Stimulated activated CD8-positive, alpha-beta memory T cell treated with anti-CD3 and anti-CD28 coated beads, Interleukin-4, amount 100 ng/mL, for 1 hour (primary cell): ENCODE measurements at places on chromosomes 1 and 21.

GRCh38 chr21:35088319-35088771 lies 39.2 kb upstream of the RUNX1 start:
- no peak for DNase-seq

- no peak for DNase-seq
Observed at GRCh38 chr1:117679299-117679698, 73.5 kb downstream of the TENT5C start.

- no peak for DNase-seq
Observed at GRCh38 chr1:93672069-93672468, 9.6 kb downstream of the BCAR3 start.

GRCh38 chr1:226697151-226697928 lies 41.7 kb downstream of the ITPKB start:
- DNase-seq, result no peak

- DNase-seq, result no peak
Observed at GRCh38 chr1:155608888-155609225, 1.2 kb upstream of the MSTO1 start.

DNA sequence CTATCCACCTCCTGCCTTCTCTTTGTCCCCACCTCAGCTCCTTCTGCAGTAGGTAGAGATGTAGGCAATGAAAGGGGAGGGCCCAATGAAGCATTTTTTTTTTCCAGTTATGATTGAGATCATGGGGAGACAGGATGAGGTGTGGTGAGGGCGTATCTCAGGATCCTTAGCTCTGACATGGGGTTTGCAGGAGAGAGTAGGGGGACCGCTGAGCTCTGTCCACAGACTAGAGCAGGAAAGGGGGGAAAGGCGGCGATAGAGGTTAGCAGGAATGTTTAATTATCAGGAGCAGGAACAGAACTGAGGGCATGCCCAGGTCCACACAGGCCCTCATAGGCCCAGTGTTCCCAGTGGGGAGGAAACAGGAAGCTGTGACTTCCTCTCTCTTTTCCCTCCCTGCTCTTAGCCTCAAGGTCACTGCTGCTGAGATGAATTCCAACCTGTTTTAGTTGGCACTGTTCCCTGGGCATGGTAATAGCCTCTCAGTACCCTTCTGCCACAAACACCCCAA lies 901 bp upstream of the RXFP4 start:
- DNase-seq, result no peak

- no peak for DNase-seq
Observed at GRCh38 chr1:73401666-73402065, 796.3 kb downstream of the LRRIQ3 start.

DNA sequence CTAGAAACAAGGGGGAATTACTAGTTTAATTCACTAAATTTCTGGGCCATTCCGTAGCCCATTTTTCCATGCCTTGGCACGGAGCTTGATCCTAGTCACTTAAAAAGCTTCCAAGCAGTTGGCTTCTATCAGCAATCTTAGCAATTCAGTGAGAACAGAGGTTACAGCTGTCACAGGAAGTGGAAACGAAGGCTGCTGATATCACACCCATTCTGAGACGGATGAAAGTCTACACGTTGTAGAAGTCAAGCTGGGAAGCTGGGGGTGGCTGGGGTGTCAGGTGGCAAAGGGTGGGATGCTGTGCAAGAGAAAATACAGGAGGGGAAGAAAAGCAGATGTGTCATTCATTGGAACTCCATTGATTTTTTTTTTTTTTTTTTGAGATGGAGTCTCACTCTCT lies 11.8 kb upstream of the STMN1 start:
- DNase-seq, result no peak

- DNase-seq, result no peak
Observed at GRCh38 chr1:9805006-9805508, 18.7 kb downstream of the CLSTN1 start.

DNA sequence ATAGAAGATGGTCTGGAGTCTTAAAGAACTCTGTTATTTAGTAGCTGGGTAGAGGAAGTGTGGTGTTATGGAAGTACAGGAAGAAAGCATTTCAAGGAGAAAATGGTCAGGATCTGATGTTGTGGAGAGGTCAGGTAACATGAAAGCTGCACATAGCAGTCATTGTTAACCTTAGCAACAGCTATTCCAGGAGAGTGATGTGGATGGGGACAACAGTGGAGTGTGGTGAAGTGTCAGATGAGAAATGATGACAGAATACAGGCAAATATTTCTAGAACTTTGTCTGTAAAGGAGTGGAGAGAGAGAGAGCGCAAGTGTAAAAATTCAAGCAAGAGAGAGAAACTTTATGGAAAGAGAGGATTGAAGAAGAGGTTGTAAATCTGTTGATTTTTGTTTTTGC lies 15.6 kb downstream of the TLCD4 start:
- DNase-seq, result no peak

- DNase-seq, result no peak
Observed at GRCh38 chr21:31730712-31731055, 1.2 kb downstream of the SCAF4 start.

GRCh38 chr1:116138277-116138792 lies 27.1 kb downstream of the MAB21L3 start:
- DNase-seq, result no peak

GRCh38 chr1:41711581-41711980 lies 207.1 kb downstream of the HIVEP3 start:
- no peak for DNase-seq

GRCh38 chr1:200888349-200888838 lies 6.3 kb upstream of the INAVA start:
- DNase-seq, result peak; percentile 42

DNA sequence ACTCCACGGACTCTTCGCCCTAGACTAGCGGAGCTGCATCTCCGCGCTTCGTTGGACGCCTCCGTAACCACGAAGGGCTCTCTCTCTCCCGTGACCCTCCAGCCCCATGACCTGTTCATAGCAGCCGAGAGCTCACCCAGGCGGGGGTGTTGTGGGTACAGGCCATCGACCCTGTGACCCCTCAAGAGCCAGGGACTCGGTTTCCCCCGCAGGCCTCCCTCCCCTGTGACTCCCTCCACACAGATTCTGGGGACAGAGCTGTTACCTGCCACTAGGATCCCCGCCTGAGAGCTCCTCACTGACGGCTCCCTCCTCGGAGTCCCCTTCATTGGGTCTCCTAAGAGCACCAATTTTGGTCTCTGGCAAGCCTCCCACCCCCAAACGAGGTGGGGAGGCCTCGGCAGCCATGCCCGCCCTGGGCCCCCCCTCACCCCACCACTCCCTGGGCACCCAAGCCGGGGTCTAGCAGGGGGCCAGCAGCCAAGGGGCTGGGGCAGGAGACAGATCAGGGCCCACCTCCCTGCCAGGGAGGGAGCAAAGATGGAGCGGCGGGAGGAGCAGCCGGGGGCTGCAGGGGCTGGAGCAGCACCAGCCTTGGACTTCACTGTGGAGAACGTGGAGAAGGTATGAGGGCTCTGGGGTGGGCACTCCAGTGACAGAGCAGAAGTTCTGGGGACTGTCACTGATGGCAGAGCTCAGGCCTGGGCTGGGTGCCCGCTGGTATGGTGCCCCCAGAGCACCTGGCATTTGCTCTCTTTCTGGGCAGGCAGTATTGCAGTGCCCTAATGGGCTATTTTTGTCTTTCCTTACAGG lies 517 bp downstream of the IPO13 start:
- DNase-seq, result no peak

- DNase-seq, result no peak
Observed at GRCh38 chr1:157095091-157095490, 4.5 kb downstream of the ETV3L start.

- DNase-seq, result no peak
Observed at GRCh38 chr1:21567241-21568005, 58.2 kb downstream of the ALPL start.

- no peak for DNase-seq
Observed at GRCh38 chr1:57461405-57461804, 37.5 kb upstream of the DAB1 start.

GRCh38 chr1:41880950-41881885 lies 37.5 kb downstream of the HIVEP3 start:
- DNase-seq, result no peak

- DNase-seq, result no peak
Observed at GRCh38 chr1:65478379-65479026, 58.0 kb downstream of the LEPR start.

- no peak for DNase-seq
Observed at GRCh38 chr1:7331926-7332535, 439.1 kb upstream of the VAMP3 start.

DNA sequence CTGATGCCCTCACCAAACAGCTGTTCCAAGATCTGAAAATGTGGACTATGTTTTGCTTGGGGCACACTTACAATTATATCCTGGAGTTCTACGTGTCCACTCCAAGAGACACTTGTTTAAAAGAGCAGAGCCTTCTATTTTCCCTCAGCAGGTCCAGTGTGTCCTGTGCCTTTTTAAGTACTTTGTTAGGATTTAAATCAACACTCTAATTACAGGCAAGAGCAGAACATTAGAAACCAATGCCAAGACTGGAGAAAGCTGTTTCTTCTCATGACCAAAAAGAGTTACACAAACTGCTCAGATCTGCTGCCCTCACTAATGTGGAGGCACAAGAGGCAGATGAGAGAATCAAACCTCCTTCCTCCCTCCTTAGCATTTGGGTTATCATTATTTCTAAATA lies 452.9 kb downstream of the LMO4 start:
- no peak for DNase-seq

- no peak for DNase-seq
Observed at GRCh38 chr1:185742403-185742802, 8.2 kb downstream of the HMCN1 start.

DNA sequence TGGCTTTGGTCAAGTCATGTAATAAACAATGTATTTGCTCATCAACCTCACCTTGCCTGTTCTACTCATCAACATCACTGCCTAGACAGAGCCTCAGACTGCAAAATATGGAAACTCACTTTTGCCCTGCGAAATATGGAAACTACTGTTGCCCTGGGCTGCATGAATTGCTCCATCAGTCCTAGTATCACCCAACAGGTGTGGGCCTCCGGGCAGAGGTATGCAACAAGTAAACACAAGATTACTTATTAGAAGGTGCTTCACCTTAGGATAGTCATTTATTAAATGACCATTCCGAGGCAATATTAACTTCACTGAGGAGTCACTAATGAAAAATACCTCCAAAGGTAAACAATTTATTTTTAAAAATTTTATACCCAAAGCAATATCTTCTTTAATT lies 286.7 kb downstream of the BACH1 start:
- no peak for DNase-seq

GRCh38 chr1:17585266-17585987 lies 45.9 kb downstream of the ARHGEF10L start:
- no peak for DNase-seq

DNA sequence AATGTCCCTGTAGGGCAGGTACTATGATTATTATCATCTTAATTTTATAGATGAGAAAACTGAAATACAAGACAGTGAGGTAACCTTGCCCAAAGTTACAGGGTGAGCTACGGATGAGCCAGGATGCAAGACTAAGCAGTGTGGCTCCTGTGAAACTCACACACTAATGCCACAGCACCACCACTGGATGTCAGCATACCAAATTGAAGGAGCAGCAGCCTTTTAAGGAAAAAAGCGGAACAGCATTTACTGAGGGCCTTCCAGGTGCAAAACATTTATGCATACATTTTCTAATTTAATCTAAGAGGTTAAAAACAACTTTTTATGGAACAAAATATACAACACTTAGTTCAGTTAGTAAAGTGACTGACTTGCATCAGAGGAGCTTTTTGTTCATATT lies 41.7 kb downstream of the SEC16B start:
- DNase-seq, result no peak

DNA sequence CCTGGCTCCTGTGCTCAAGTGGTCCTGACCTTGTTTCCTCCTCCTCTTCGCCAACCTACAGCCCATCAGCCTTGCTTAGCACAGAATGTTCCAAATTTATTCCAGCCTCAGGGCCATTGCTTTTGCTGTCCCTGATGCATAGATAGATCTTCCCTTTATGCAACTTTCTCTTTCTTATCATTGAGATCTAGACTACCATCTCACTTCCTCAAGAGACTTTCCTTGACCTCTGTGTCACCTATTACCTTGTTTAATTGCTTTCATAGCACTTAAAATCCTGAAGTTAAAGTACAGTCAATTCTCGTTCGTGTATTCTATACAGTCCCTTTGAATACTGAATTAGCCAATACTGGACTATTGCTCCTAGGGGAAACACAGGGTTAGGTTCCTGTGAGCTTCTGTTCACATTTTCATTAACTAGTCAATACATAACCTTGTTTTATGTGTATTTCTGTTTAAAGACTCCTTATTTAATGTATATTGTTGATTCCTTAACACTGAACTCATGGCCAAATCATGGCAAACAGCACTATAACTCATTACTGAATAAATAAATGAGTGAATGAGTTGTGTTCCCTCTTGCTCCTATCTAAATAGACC lies 26.2 kb upstream of the MCOLN3 start:
- DNase-seq, result no peak

DNA sequence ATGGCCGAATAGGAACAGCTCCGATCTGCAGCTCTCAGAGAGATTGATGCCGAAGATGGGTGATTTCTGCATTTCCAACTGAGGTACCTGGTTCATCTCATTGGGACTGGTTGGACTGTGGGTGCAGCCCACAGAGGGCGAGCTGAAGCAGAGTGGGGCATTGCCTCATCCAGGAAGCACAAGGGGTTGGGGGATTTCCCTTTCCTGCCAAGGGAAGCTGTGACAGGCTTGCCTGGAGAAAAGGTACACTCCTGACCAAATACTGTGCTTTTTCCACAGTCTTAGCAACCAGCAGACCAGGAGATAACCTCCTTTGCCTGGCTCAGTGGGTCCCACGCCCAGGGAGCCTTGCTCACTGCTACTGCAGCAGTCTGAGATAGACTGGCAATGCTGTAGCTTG lies 66.9 kb downstream of the HSD3B1 start:
- no peak for DNase-seq

GRCh38 chr1:244052016-244052727 lies 1.1 kb downstream of the ZBTB18 start:
- DNase-seq, result no peak

GRCh38 chr1:61642475-61643232 lies 82.3 kb downstream of the TM2D1 start:
- no peak for DNase-seq
